MCF 10A (cell line): ENCODE measurements at places on chromosomes 1 and 21. TPM values are rescaled to one million over a fixed set of nuclear protein-coding genes. Genes with fewer than 3 reads are reported as not detected.

The BRDT gene
- total RNA-seq: not detected in 2 replicates

The EPRS1 gene
- total RNA-seq: 476 and 612 TPM in 2 replicates

The GPR25 gene
- total RNA-seq: 0.25 and 0.68 TPM in 2 replicates

The ARPC5 gene
- 195 and 240 TPM in 2 replicates for total RNA-seq

The WNT3A gene
- 0.10 TPM in 1 of 2 replicates, not detected in the other for total RNA-seq

The AHCYL1 gene
- 104 and 106 TPM in 2 replicates for total RNA-seq

The FMO1 gene
- not detected in 2 replicates for total RNA-seq

The PSRC1 gene
- total RNA-seq: 13.0 and 19.4 TPM in 2 replicates

The RAB42 gene
- not detected in 2 replicates for total RNA-seq

The PLEKHG5 gene
- 32.3 and 35.9 TPM in 2 replicates for total RNA-seq

The ATP5PB gene
- 317 and 348 TPM in 2 replicates for total RNA-seq
